ENCODE measurements at places on chromosomes 7 and 10. TPM values are rescaled to one million over a fixed set of nuclear protein-coding genes. Genes with fewer than 3 reads are reported as not detected.

DNA sequence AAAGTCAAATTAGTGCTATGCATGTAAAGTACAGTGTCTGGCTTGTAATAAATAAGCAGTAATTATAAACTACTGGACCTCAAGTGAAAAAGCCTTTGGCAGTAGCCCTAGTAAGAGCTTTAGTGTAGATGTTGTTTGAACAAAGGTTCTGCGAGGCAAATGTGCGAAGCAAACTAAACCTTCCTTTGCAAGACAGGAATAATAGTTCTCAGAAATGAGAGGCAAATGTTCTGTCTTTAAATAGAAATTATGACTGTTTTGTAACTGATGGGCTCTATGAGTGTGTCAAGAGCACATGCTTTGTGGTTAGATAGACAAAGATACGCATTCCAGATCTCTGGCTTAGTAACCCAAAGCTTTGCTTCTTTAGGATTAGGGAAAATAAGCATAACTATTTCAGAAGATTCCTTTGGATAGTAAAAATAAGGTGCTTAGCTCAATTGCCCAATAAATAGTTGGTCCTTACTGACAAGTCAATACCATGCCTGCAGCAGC is 169.2 kb upstream of the CDC14C start:
- no peak for DNase-seq

GRCh38 chr10:132685101-132685891 is 100.7 kb downstream of the NKX6-2 start:
- peak; percentile 47 for DNase-seq

DNA sequence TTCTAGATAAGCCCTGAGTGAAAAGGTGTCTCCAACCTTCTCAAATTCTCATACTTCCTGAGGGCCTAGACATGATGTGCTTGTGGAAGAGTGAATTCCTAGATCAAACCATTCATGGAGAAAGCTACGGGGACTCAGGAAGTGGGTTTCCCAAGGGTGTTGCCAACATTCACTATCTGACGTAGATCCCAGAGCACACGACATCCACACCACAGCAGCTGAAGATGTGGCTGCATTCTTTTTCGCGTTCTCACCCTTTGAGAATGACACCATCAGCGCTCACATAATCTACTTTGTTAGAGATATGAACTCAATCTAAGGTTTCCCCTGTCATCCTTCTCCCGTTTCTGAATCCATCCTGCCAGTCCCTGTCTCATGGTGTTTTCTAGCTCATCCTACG is 290.8 kb downstream of the DNAJB6 start:
- no peak for DNase-seq

DNA sequence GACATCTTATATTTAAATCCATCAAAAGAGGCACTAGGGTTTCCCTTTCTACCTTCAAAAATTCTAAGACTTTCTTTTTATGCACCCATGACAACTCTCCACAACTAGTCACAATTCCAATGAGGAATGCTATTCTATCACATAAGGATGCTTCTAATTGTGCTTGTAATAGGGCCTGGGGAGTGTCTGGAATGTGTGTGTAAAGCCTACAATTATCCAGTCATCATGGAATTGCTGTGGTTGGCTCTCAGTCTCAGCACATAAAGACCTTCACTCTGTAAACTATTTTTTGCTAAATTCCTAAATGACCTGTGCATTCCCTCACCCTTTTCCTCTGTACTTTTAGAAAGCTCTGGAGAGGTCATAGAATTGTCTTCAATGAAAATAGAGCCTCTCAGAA is 86.7 kb downstream of the EPDR1 start:
- DNase-seq, result no peak

DNA sequence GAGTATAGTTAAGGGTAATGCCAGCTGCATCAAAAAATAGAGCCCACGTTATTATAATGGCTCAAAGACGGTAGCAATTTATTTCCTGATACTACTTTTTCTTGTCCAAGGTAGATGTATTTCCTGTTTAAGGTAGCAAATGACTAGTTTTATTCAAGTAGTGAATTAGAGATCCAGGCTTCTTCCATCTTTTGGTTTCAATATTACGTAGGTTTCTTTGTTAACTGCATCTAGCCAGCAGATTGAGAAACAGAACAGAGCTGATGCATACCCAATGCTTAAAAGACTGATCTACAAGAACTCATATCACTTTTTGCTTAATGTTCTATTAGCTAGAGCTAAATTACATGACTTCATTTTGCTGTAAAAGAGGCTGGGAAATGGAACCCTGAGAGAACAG is 992.1 kb downstream of the NRG3 start:
- no peak for DNase-seq

GRCh38 chr7:50456371-50457123 is 6.4 kb upstream of the FIGNL1 start:
- DNase-seq, result no peak

- DNase-seq, result no peak
These were observed 69.5 kb downstream of the NPSR1 start for GRCh38 chr7:34727464-34727995.

DNA sequence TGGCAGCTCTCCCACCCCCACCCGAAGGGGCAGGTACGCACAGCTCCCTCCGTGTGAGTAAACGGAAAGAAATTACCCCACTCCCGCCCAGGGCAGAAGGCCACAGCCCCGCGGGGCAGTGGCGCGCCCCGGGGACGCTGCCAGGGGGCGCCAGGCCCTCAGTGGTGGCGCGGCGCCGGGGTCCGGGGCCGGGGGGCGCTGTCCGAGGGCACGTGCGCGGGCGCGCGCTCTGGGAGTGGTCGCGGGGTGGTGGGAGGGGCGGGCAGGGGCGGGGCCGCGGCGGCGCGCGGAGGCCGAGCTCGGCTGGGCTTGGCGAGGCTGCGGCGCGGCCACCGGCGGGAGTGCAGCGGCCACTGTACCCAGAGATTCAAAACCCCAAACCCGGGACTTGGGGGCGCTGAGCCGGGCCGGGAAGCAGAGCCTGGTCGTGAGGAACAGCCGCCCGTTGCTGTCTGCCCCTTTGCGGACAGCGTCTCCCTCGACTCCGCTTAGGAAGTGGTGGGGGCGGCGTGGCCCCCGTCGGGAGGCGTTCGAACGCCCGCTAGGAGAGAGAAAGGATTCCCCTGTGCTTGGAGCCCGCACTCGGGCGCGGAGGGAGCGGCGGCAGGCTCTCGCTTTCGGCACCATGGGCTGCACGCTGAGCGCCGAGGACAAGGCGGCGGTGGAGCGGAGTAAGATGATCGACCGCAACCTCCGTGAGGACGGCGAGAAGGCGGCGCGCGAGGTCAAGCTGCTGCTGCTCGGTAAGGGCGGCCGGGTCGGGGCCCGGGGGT is at the start of gene GNAI1:
Gene GNAI1, plus strand, starts transcription at position 296 of the 773 bp plus-strand sequence. Its CDS starts 330 bp downstream, at position 626.
- peak; percentile 89 for DNase-seq

GRCh38 chr7:159068893-159069448 is 75.7 kb downstream of the VIPR2 start:
- no peak for DNase-seq

GRCh38 chr10:33643042-33643441 is 308.6 kb upstream of the NRP1 start:
- DNase-seq, result no peak

DNA sequence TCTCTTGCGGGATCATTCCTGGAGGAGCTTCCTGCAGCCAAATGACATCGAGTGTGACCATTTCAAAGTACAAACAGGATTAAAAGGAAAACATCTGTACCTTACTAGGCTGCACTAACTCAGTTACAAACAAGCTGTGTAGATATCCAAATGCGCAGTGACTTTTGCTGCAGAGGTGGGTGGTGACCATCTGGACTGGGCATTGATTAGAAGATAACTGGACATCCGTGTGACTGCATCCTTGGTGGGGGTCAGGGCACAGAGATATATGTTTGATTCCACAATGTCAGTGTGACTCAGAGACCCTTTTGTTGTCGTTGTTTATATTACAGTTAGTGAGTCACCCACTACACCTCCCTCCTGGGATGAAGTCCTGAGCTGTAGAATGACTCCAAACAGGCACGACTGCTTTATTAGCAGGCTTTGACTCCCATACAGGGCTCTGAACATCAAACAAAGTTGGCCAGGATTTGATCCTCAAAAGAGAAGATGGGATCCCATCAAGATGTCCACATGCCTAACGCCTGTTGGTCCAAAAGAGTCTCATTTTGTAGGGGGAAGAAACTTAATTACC is 56.7 kb upstream of the SDK1 start:
- peak; percentile 76 for DNase-seq

NME8 gene
- total RNA-seq, result 1.5 TPM

OPN1SW gene
- total RNA-seq, result not detected

CDH23 gene
- total RNA-seq, result 0.07 TPM

PRF1 gene
- total RNA-seq, result not detected

FEZF1 gene
- total RNA-seq, result not detected

ASAH2 gene
- 7.4 TPM for total RNA-seq

SPDYE8 gene
- not detected for total RNA-seq

CALCR gene
- total RNA-seq, result not detected

ACTL6B gene
- total RNA-seq, result not detected

PRKG1 gene
- total RNA-seq, result 0.09 TPM

Data from MCF 10A (cell line).